ENCODE measurements at places on chromosomes 2 and 18.
A peak's percentile ranks its signal among the peaks of the same experiment; 100 is the strongest.

DNA sequence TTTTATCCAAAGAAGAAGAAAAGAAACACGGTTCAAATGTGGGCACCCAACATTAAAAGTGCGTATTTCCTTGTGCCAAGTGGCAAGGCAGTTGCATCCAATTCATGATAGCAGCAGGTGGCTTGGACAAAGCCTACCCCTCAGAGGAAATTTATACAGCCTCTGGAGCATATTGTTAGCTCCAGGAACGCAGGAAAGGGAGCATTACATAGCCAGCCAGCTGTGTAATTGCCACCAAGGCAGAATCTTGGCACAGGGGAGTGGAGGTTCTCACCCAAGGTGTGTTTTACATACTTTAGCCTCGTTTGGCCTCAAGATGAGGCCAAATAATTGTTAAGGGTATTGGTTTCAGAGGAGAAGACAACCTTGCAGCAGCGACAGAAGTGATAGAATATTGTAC, 526.9 kb downstream of the TMEM182 start:
- no peak for DNase-seq

- DNase-seq, result no peak
These were observed 296.6 kb upstream of the RGPD4 start for GRCh38 chr2:107530046-107530445.

DNA sequence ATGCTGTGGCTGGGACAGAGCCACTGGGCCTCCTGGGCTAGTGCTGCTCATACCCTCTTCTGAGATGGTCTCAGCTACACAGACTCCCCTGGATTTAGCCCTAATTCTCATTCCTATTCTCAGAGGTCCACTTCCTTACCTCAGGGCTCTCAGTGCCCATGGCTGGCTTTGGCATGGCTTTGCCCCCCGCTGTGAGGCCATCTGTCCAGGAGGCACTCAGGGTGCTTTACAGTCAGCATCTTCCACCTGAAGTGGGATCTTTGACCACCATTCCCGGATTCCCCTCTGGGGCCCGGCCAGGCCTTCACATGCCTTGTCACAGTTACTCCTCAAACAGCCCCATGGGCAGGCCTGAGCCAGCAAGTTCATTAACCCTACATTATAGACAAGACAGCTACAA, 161.8 kb downstream of the CELF4 start:
- no peak for DNase-seq

DNA sequence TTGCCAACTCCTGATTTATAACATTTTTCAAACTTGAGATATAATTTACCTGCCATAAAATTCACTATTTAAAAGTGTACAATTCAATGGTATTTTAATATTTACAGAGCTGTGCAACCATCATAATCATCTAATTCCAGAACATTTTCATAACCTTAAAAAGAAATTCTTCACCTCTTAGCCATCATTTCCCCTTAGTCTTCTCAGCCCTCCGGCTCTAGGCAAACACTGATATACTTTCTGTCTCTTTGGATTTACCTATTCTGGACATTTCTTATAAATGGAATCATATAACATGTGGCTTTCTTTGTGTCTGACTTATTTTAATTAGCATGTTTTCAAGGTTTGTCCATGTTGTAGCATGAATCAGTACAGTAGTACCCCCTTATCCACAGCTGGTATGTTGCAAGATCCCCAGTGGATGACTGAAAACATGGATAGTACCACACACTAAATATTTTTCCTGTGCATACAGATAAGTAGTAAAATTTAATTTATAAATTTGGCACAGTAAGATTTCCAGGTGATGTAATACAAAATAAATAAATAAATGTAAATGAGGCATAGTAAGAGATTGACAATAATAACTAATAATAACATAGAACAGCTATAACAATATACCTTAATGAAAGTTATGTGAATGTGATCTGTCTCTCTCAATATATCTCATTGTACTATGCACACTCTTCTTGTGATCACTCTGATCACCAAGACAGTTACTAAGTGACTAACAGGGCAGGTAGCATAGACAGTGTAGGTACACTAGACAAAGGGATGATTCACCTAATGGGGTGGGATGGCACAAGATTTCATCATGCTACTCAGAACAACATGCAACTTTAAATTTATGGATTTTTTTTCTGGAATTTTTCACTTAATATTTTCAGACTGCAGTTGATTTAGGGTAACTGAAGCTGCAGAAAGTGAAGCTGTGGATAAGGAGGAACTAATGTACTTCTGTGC, 73.1 kb downstream of the RAB3GAP1 start:
- DNase-seq, result peak; percentile 4

- no peak for DNase-seq
These were observed 73.3 kb downstream of the KCNG2 start for GRCh38 chr18:79871026-79871390.
